ENCODE measurements at places on chromosomes 4 and X. TPM values are rescaled to one million over a fixed set of nuclear protein-coding genes. Genes with fewer than 3 reads are reported as not detected.

The PALLD gene
- 79.8 TPM for total RNA-seq

The BEX5 gene
- not detected for total RNA-seq

The ARSD gene
- total RNA-seq: 8.8 TPM

The SHROOM4 gene
- total RNA-seq: 0.72 TPM

The CDX4 gene
- not detected for total RNA-seq

The CT55 gene
- total RNA-seq: not detected

The SLC25A6 gene
- total RNA-seq: 634 TPM

The PDE5A gene
- 158 TPM for total RNA-seq

The SLAIN2 gene
- total RNA-seq: 77.4 TPM

The MAGEA12 gene
- not detected for total RNA-seq

The CACNA1F gene
- not detected for total RNA-seq

The AIFM1 gene
- 18.3 TPM for total RNA-seq

The KCND1 gene
- 2.4 TPM for total RNA-seq
